ENCODE measurements at places on chromosomes 5 and 9.
A peak's percentile ranks its signal among the peaks of the same experiment; 100 is the strongest.

DNA sequence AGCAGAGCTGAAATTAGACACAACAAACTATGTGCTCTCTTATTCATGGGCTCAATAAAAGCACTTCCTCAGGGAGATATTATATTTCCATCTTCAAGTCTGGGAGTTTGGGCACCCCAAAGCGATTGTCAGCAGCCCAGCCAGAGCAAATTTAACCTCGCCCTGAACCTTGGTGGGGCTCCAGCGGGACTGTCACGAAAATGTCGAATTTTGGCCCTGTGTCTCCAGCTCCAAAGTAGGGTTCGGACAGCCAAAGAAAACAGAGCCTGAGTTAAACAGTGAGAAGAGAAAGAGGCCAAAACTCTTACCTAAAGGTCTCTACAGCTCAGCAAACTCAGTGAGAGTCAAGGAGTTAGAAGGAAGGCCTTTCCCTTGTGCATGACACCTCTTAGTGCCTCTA, 432.9 kb downstream of the SPATA31D1 start:
- DNase-seq = no peak

DNA sequence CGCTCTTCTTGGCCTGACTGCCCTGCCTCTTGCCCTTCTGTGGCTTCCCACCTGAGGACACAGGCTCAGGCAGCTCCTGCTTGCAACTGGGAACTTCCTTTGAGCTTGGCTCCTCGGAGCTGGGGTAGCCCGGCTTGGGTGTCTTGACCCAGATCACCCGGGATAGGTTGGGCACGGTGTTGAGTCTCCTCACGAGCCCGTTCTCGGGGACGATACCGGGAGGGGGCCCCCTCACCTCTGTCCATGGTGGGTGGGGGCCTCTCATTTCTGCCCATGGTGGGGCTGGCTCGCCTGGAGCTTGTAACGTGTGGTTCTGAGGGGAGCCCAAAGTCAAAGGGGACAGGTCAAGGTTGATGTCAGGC, 7.8 kb upstream of the DDX41 start:
- DNase-seq = no peak

- DNase-seq = peak; percentile 78
These were observed 431 bp downstream of the BNC2 start for GRCh38 chr9:16869882-16870595.

DNA sequence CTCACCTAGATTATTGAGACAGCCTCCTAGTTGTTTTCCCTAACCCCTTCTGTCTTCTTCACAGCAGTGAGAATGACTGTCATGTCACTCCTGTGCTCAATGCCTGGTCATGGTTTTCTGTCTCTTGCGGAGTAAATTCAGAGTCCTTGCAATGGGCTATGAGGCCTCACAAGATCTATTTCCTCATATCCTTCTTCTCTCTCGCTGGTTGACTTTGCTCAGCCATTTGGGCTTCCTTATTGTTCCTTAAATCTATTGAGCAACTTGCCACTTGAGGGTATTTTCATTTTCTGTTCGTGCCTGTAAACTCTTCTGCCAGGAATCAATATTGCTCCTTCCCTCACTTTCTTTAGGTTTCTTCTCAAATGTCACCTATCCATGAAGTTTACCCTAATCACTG, 9.0 kb downstream of the PPP3R2 start:
- no peak for DNase-seq

GRCh38 chr5:181173420-181174342, 26.3 kb downstream of the OR2V2 start:
- peak; percentile 95 for DNase-seq

- no peak for DNase-seq
These were observed 25.7 kb downstream of the TAS2R1 start for GRCh38 chr5:9604416-9604815.

GRCh38 chr5:124522992-124523391, 223.4 kb downstream of the ZNF608 start:
- DNase-seq = no peak

DNA sequence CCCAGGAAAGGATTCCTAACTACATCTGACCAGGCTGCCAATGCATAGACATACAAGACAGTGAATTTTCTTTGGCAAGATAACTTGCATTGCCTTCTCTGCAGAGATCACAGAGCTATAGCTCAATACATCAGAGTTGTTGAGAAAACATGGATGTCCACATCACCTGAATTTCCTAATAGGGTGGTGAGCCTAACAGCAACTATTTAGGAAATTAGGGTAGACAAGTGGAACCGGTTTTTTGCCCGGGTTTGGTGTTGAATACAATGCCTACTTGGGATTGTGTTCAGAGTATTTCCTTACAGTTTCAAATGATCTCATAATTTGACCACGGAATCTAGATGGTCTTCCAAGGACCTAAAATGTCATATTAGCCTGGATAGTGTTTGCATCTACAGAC, 262.7 kb downstream of the KIF4B start:
- no peak for DNase-seq

GRCh38 chr5:14727428-14727865, 62.9 kb downstream of the OTULIN start:
- DNase-seq = peak; percentile 93

DNA sequence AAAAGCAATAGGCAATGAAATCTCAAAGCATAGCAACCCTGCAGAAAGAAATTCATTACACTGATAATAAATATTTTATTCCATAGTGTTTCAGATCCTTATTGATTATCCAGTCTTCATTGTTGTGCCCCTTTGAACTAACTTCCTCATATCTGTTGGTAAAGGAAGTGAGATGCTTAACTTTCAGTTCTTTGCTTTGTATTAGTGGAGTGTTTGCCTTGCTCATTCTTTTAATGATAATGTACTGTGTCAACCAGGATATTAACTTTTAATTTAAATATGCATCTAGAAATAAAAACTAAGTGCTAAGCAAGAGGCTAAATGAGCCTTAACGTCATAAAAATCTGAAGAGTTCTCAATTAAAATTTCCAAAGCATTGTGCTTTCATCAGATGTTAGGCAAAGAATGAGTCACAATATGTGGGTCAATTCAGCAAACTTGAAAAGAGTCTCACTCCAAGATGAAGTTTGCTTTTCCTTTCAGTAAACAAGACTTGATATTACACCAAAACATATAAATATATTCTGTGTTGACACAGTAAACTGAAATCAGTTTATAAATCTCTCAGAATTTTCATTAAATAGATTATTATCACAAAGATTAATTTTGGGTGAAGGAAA, 105.9 kb downstream of the GIN1 start:
- no peak for DNase-seq

DNA sequence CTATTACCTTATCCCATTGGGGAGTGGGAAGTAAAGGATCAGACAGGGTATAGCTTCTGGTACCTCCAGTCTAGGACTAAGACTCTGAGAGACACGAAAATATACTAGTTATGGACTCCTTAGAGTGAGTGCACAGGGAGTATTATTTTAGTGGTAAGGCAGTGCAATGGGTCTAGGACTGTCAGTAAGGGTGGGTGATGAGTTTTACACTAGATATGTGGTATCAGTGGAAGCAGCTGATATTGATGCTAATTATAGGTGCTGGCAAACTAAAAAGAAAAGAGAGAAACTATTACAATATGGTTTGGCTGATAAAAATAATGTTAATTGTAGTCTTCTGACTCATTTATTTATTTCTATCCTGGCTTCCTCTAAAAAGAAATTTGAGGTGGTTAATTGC, 118.6 kb downstream of the UNC13B start:
- no peak for DNase-seq

Measured in endodermal cell (in vitro differentiated cells).